ENCODE measurements at places on chromosomes 6 and 20.
A peak's percentile ranks its signal among the peaks of the same experiment; 100 is the strongest.

DNA sequence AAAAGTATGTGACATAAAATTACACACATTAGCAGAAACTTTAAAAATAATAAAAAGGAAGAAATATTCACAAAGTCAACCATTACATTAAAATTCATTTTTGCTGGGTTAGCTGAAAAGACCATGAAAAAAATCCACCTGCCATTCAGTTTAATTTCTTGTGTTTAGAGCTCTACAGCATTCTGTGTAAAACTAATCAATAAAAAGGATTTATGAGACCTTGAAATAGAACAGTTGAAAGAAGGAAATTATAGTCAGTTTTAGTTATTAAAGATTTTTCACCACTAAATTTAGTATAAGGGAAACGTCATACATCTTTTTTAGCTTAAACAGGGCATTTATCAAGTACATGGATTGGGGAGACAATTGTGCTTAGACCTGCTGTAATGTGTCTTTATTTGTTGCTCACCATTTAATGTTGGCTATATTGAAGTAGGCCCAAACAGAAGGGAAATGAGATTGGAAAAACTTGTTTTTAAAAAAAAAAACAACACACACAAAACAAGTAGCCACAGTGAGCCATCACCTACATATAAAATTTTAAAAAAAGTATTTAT is 438.7 kb upstream of the POU3F2 start:
- DNase-seq = no peak

GRCh38 chr6:7933794-7934193 is 23.2 kb upstream of the TXNDC5 start:
- DNase-seq = no peak

- DNase-seq = no peak
Measured at GRCh38 chr6:105831311-105832097, 254.6 kb upstream of the PRDM1 start.

- peak; percentile 92 for DNase-seq
Measured at GRCh38 chr6:158500016-158500735, 59.7 kb upstream of the TMEM181 start.

DNA sequence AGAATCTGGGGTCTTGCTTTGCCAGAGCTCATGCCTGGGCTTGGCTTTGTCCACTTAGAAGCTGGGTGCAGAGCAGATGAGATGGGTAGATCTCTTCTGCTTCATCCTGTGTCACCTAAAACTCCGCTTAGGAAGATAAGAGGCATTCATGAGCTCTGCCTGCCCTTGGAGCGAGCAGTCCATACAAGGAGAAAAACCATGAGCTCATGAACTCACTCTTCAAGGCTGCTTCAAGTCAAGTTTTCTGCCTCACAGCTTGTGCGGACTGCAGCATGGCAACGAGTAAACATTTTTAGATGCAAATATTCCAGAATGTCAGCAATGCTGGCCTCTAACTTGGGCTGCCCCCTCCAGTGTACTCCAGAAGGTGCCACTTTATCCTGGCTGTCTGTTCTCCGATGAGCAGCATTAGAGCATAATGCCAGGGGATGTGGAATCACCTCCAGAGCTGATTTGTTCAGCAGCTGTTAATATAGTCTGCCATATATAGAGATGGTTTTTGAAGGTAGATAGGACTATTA is 10.7 kb upstream of the UQCC2 start:
- no peak for DNase-seq

DNA sequence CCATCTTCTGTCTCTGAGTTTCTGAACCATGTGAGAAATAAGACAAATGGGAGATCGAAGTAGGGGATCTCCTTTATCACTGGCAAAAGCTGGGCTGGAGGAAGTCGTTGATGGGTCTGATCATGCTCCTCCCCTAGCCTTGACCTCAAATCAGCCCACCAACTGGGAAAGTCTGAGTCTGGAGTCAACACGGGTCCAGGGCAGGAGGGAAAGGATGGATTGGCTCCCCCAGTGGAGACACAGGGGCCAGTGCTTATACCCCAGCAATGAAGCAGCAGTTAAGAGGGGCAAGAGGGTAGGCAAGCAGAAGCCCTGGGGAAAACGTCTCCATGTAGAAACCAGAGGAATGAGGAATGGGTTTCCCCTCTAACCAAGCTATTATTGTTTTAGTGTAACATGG is 152.6 kb downstream of the TBC1D7 start:
- DNase-seq = no peak

DNA sequence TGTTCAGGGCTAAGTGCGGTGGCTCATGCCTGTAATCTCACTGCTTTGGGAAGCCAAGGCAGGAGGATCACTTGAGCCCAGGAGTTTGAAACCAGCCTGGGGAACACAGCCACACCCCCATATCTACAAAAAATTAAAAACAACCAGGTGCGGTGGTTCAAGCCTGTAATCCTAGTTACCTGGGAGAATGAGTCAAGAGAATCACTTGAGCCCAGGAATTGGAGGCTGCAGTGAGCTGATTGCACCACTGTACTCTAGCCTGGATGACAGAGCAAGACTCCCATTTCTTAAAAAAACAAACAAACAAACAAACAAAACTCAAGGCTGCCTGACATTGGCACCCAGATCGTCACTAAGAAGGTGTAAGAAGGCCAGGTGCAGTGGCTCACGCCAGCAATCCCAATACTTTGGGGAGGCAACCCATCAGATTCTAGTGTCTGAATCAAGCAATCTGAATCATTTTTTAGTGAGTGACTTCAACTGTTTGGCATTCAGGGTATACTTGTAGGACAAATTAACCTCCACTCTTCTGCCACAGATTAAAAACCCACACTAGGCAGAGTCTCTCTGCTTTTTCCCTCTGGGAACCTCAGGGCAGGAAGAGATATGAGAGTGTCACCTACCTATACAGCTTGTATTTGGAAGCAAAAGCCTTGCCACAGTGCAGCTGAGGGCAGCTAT is 6.1 kb downstream of the PLAGL2 start:
- DNase-seq = no peak

DNA sequence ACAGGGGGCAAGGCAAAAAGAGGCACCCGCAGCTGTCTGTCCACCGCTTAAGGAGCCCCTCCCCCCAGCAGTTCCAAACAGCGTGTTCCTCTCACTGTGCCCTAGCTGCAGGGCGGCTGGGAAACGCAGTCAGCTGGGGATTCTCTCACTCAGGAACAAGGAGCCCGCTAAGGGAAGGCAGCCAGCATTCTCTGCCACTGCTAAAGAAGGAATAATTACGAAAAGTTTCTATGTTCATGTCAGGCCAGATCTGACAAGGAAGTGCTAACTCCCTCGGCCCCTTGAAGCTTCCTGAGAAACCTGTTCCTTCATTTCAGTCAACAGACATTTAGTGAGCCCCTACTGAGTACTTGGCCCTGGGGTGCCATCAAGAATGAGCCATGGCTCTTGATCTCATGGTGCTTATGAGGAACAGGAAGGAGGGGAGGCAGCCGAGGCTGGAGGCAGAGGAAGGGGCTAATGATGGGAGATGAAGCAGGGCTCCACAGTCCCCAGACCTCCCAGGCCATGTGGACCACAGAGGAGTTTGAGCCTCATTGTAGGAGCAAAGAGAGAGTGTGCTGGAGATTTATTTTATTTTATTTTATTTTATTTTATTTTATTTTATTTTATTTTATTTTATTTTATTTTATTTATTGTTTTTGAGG is 101.7 kb upstream of the PMEPA1 start:
- DNase-seq = no peak

DNA sequence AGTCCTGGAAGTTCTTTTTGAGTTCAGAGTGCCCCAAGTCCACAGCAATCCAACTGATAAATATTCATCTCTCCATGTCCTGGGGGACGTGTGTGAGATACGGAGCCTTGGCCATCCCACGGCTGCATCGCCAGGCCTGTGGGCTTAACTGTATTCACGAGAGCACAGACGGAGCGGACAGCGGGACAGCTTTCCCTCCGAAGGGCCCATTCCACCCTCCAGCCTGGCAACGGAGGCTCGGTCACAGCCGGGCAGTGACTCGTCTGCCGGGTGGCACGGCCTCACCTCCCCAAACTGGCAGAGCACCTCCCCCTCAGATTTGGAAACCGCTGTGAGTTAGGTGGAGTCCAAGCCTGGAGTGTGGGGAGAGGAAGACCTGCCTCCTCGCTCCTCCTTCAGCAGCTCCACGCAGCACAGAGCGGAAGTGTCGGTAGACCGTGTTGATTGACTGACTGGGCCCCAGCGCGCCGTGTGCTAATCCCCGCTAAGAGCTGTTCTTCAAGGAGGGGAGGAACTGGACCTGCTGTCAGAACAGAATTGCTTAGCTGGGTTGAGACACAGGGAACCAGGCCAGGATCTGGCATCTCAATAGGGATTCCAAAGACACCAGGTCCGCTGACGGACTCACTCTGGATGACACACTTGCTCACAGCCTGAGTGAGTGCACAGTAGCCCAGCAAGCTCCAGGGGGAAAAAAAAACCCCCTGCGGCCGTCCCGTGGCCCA is 10.9 kb downstream of the FOXF2 start:
- peak; percentile 35 for DNase-seq

DNA sequence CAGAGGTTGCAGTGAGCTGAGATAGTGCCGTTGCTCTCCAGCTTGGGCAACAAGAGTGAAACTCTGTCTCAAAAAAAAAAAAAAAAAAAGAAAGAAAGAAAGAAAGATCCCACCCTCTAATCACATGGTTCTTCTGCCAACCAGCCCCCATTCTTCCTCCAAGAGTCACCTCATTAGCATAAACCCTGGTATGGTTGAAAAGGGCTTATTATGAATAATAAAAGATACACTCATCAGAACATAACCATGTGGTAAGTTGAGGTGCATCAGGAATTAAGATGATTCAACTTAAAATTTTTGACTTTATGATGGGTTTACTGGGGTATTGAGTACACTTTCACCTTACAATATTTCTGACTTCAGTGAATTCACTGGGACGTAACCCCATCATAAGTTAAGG is 793 bp upstream of the TRIM40 start:
- no peak for DNase-seq

- DNase-seq = no peak
Measured at GRCh38 chr6:111984081-111984480, 69.8 kb upstream of the CCN6 start.

- no peak for DNase-seq
Measured at GRCh38 chr6:141675957-141676356, 456.8 kb upstream of the GJE1 start.

- DNase-seq = no peak
Measured at GRCh38 chr6:90212274-90212673, 84.4 kb downstream of the BACH2 start.

Data from NCI-H524 treated with DMSO at 0.1 percent for 48 hours (cell line).